ENCODE measurements at places on chromosomes 11 and 22.
A peak's percentile ranks its signal among the peaks of the same experiment; 100 is the strongest.

DNA sequence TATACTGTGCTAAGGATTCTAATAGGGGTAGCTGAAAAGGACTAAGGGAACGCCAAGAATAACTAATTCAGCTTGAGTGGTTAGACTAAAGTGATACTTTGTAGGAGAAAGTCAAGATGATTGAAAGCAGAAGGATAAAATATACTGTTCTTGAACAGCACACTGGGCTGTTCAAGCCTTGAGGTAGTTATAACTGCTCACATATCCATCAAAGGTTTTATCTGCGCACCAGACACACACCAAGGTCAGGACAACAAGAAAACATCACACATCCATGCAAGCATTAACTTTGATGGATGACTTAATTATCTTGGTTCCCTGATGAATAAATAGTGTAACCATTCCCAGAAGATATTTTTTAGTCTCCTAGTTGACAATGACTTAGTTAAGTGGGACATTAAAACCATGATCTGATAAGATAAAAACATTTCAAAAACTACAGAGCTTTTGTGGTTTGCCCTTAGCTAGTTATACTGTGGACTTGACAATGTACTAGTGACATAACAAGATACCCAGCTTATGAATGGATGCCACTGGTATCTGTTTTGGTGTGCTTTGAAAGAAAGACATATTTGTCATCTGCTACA, 728.9 kb downstream of the JRKL start:
- no peak for DNase-seq

GRCh38 chr11:62435846-62436660, 17.2 kb downstream of the SCGB1A1 start:
- peak; percentile 77 for DNase-seq

DNA sequence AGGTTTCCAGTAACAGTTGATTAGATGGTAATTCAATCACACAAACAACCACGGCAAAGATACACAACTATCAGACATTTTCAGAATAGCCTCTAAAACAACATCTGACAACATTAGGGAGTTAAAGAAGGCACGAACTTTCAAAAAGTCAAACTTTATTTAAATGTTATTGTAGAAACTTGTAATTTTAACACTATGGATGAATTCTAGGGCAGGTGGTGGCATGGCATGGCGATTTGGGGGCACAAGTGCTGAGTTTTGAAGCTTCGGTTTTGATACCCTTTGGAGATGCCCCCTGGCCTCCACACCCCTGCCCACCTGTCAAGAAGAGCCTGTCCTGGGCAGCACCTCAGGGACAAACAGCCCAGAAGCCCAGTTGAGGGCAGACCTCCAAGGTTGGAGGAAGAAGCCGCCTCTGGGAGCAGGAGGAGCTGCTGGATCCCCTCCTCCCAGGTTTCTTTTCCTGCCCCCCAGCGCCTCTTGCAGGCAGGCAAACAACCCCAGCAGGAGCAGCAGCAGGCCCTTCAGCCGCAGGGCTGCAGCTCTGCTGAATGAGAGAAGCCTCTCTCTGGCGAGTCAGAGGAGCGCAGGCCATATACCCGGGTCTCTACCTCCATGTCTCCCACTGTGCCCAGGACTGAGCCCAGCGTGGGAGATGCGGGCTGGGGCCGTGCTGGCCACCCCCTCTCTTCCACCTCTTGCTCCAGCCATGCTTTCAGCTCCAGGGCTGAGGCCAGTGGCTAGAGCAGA, 102.1 kb upstream of the IGLL5 start:
- DNase-seq = no peak

- DNase-seq = no peak
Measured at GRCh38 chr11:72373163-72373562, 61.2 kb downstream of the CLPB start.

DNA sequence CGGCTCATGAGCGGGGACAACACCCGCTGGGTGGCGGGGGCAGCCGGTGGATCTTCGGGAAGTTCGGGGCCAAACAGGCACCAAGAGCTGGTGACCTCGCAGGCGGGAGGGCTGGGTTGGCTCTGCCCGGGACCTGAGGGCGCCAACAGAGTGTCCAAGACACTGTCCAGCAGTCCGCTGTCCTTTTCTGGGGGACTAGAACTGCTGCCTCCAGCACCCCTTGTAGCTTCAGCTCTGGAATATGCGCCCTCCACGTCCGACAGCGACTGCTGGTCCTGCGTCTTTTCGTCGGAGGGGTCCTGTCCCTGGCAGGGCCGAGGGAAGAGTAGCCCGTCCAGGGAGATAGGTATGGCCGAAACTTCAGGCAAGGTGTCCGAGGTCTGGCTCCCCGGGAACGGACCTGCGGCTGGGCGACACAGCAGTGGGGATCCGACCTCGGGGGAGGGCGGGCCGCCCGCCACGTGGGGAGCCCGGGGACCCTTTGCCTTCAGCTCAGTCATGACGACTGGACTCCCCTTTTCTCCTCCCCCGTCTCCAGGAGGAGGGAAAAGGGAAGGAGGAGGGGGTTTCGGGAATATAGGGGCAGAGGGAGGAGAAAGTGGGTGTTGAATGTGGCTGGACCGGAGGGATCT, 926 bp downstream of the PGR start:
- no peak for DNase-seq

- no peak for DNase-seq
Measured at GRCh38 chr11:1442163-1442562, 44.4 kb downstream of the MOB2 start.

DNA sequence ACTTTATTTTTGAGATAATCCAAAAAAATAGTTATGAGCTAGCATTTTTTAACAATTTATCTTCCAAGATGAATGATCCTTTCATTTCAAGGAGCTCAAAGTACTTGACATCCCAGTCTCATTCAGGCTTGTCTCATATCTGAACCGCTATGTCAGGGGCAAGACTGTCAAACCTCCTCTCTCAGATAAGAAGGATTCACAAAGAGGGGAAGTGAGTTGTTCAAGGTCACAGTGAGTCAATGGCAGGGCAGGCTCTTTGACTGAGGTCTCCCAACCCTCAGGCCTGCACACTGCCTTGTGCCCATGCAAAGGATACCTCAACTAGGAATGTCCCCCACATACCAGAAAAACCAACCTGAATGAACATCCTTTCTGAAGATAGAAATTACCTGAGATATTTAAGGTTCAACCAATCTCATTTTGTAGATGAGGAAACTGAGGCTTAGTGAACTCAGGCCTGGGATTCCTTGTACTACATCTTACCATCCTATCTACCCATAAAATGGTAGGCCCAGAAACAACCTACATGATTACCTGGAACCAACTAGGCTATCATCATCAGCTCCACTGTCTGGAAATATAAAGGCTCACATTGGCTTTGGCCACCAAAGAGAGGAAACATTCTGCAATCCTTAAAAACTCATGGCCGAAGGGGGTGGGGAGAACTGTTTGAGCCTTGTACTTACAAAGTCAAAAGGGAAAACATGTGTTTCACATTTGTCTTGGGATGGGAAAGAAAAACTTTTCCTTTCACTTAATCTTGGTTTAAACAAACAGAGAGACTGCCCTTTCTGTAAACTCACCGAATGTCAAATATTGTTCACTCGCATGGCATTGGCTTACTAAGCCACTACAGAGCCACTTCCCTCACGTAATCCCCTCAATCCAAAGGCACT, 51.1 kb downstream of the LIF start:
- peak; percentile 54 for DNase-seq

GRCh38 chr11:45995342-45995734, 72.9 kb downstream of the LARGE2 start:
- DNase-seq = no peak

DNA sequence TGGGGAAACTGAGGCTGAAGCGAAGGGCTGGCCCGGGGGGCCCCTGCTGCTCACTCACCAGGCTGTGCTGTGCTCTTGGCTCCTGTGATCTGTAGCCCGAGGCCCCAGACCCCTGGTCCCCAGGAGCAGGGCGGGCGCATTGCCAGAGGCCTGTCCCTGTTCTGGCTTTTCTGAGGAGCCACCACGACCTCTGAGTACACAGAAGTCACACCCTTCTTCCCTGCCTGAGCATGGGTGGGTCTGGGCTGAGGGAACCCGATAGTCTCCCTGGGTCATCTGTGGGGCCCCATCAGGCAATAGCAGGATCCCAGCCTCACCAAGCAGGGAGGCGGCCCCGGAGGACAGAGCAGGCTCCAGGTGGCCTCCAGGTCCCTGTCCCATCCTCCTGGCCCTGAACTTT, 5.1 kb downstream of the CASTOR1 start:
- no peak for DNase-seq

DNA sequence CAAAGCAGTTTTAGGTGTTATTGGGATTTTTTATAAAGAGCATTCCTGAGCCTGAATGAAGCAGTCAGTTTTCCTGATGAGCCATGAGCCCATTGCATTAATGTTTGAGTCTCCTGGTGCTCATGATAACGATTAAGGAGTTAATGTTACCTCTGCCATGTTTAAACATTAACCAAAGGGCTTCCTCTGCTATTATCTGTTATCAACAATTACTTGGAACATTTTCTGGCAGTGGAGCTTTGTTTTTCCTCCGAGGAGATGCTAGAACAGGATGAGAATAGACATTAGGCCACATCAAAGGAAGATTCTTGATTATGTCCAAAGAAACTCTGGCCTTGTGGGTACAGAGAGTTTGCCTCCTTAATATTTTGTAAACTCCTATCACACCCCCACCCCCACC, 49.9 kb downstream of the ZNRF3 start:
- no peak for DNase-seq

- peak; percentile 80 for DNase-seq
Measured at GRCh38 chr22:43481568-43482317, 69.9 kb downstream of the MPPED1 start.

DNA sequence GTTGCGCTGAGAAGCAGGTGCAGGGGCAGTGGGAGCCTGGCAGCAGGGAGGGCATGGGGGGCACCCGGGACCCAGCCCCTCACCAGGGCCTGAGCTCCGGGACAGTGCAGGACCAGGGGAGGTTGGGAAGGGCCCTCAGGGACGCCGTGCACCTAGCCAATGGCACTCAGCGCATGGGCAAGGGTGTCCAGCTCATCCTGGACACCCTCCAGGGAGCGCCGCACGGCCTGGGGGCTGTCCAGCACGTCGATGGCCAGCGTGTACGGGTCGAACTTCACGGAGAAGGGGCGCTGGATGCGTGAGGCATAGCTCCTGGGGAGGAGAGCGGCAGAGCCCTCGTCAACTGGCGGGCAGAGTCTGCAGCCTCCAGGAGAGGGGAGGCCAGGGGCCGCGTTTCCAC, 3.1 kb upstream of the INS start:
- no peak for DNase-seq

DNA sequence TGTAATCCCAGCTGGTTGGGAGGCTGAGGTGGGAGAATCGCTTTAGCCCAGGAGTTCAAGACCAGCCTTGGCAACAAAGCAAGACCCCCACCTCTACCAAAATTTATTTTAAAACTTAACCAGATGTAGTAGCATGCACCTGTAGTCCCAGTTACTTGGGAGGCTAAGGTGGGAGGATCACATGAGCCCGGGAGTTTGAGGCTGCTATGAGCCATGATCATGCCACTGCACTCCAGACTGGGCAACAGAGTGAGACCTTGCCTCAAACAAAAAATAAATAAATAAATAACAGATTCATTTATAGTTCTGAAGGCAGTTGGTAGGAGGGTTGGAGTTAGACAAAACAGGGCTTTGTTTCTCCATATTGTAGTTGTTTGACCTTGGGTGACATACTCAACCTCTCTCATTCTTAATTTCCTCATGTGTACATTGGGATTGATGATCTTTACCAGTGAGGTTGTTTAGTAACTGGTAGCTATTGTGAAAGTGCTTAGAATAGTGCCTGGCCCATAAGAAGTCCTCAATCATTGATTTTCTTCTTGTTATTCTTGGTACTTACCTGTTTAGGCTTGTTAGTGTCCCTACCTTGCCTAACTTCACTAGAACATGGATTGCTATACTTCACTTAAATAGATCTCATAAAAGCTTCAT, 79.1 kb downstream of the EMSY start:
- no peak for DNase-seq

DNA sequence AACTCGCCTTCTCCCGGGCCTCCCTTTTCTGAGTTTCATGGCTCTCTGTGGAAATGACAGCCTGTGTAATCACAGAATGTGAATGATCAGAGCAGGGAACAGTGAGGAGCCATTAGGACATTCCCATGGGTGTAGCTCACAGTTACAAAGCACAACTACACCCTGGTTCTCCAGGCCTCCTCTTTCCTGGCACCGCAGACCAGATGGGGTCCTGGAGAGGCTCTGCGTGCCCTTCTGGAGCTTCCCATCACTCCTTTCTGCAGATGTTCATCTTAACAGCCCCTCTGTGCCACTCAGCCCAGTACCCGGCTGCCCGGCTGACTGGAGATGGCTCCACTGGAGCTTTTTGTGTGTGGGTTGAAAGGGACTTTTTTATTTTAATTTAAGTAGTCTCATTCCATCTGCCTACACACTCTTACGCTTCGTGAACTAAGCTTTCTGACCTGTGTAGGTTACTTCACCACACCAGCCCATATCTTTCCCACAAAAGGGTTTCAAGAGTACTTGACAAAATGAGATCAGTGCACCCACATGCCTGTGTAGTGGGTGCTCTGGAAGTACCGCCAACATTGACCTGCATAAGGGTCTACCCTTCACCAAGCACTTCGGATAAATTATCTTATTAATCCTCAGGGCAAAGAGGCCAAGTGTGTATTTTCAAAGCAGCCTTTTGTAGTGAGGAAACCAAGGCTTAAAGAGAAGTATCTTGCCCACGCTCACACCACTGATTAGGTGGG, 29.8 kb downstream of the SREBF2 start:
- no peak for DNase-seq

DNA sequence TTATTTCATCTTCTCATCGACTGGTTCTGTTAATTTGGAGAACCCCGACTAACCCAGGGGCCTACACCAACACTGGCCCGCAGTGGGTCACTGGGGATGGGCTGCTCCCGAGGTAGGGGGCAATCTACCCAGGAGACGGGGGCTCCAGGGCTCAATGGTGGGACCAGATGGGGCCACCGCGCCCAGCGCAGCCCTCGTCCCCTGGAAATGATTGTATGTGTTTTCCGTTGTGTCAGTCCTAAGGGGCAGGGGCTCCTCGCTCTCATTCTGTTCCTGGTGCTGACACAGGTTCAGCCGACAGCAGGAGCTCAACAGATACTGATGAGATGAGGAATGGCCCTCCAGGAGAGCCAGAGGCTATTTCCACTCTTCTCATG, 20.7 kb downstream of the A4GALT start:
- DNase-seq = no peak

GRCh38 chr11:61254403-61255025, 13.5 kb downstream of the PGA5 start:
- peak; percentile 42 for DNase-seq

Data from MV-4-11 (cell line).